NCI-H510A (cell line): ENCODE measurements at places on chromosomes 7 and 10.

- no peak for DNase-seq
These were observed 26.6 kb downstream of the DUSP5 start for GRCh38 chr10:110524179-110524858.

GRCh38 chr7:121211253-121211652 is 117.5 kb upstream of the WNT16 start:
- no peak for DNase-seq

DNA sequence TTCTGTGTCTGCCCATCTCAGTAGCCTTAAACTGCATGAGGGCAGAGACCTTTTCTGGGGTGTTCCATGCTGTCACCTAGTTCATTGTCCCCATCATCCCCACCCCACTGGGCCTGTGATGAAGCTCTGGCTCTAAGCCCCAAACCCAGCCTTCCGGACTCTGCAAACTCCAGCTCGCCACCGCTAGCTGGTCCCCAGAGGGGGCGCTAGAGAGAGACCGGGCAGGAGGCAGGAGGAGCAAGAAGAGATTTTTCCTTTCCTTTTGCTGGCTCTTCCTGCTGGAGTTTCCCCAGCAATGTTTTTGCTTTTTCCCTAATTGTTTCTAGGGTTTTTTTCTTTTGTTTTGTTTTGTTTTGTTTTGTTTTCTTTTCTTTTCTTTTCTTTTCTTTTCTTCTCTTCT is 234.4 kb downstream of the TEX36 start:
- DNase-seq: no peak

- no peak for DNase-seq
These were observed 149.4 kb downstream of the ZNF438 start for GRCh38 chr10:30882281-30882680.

- DNase-seq: no peak
These were observed 23.1 kb downstream of the MYO1G start for GRCh38 chr7:44955733-44956132.
